Activated CD4-positive, alpha-beta T cell treated with anti-CD3 and anti-CD28 coated beads for 36 hours (primary cell): ENCODE measurements at places on chromosomes 6 and 20. TPM values are rescaled to one million over a fixed set of nuclear protein-coding genes. Genes with fewer than 3 reads are reported as not detected.
A peak's percentile ranks its signal among the peaks of the same experiment; 100 is the strongest.

Gene PROKR2
- total RNA-seq: not detected

DNA sequence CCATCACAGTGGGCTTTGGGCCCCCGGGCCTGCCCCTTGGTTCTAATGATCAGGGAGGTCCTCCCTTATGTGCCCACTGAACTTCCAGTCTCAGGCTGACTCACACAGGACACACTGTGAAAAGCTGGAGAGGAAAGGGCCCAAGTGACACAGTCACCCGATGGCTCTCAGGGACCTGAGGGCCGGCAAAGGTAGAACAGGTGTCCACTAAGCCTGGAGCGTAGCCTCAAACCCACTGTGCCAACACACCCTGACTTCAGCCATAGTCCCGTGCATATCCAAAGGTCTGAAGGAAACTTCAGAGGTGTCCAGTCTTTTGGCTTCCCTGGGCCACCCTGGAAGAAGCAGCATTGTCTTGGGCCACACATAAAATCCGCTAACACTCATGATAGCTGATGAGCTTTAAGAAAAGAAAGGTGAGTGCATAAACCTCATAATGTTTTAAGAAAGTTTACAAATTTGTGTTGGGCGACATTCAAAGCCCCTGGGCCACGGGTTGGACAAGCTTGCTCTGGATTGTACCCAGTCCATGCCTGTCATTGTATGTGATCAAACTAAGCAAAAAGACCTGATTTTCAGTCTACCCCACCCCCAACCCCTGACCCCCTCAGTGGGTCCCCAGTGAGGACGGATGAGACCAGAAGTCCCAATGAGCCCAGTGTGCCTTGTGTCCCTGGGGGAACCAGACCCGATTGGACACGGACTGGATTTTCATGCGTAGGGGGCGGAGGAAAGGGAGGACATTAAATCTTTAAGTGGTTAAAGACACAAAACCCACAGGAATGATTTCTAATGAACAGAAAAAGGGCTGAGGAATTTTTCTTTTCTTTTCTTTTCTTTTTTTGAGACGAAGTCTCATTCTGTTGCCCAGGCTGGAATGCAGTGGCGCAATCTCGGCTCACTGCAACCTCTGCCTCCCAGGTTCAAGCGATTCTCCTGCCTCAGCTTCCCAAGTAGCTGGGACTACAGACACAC, 6.1 kb downstream of the RAMACL start:
- no peak for DNase-seq

DNA sequence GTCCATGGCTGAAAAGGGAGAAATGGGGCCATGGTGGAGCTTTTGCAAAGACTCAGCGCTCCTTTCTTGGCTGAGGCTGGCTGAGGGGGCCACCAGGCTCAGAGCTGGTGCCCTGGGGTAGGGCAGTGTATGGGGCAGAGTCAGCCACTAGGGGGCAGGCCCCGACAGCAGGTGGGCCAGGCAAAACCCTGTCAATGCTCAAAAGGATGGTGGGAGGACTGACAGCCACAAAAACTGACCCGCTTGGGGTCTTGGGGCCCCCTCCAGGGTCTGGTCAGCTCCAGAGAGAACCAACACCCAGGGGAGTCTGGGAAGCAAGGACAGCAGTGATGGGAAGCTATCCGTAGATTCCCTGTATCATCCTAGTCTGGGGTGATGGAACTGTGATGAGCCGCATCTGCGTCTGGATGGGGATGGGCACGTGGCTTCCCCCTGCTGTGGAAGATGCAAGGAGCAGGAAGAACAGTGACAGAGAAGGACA, 306.9 kb downstream of the DHX35 start:
- peak; percentile 73 for DNase-seq

- no peak for DNase-seq
Observed at GRCh38 chr6:135149376-135149775, 31.7 kb upstream of the MYB start.

GRCh38 chr6:128696691-128697689, 176.6 kb upstream of the PTPRK start:
- DNase-seq: no peak

DNA sequence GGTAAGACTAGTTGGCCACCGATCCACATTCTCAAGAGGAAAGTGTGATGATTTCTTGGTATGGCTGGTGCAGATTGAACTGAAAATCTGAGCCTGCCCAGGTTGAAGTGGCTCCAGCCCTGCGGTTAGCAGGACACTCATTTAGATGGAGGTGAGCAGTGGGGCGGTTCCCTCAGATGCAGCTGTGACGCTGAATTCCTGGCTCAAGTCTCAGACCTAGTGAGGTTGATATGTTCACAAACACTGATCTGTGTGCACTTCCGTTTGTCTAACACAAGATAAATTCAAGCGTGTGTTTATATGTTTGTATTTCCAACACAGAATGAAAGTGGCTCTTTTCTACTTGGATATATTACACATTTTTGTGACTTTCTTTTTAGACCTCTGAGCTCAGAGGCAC, 83.4 kb upstream of the FRMD1 start:
- no peak for DNase-seq

GRCh38 chr6:49519660-49520059, 19.9 kb downstream of the GLYATL3 start:
- DNase-seq: no peak

- no peak for DNase-seq
Observed at GRCh38 chr6:46684771-46685170, 2.9 kb upstream of the TDRD6 start.
